GM20000 (cell line): ENCODE measurements at places on chromosomes 16 and 17.

DNA sequence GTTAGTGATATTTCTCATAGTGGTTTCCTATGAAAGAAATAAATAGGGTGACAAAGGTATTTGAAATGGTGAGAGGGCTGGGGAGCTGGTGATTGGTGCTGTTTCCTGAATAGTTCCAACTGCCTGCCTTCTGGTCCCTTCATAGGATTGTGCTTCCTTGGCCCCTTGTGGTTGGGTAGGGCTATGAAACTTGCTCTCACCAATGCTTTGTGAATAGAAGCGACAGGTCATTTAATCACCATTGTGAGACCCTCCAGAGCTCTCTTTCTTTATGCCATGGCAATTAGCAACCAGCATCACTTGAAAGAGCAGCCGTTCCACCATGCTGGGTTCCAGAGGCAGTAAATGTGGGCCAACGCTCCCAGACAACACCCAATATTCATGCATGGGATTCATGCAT is 23.7 kb upstream of the WWOX start:
- DNase-seq: no peak

GRCh38 chr17:58344791-58345157 is 7.2 kb downstream of the SUPT4H1 start:
- DNase-seq: no peak

DNA sequence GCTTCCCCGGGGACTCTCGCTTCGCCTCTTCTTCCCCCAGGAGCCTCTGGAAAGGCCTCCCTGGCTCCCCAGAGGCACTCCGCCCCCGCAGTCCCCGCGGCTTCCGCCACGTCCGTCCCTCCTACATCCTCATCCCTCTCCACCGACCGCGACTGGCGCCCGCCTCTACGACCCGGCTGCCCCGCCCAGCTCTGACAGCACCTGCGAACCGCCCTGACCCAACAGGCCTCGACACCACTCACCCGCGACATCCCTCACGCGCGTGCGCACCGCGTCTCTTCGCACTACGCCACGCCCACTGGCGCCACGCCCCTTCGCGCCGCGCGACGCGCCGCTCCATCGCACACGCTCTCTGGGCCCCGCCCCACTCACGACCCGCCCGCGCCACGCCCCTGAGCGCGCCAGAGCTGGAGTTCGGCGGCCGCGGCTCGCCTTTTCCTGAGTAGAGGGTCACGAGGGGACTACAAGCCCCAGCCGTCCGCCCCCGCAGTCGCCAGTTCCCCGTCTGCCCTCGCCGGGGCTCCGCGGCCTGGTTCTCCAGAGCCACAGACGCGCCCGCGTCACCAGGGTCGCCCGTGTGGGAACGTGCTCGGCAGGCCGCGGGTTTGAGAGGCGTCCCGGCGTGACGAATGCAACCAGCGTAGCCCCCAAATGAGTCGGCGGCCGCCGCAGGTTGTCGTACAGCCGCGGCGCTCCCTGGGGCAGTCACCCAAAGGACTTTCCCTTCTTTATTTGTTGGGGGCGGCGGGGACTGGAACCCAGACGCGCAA is 56.2 kb upstream of the LRRC37A3 start:
- peak; percentile 94 for DNase-seq

- peak; percentile 93 for DNase-seq
Observed at GRCh38 chr17:17694169-17695081, 13.2 kb downstream of the RAI1 start.

DNA sequence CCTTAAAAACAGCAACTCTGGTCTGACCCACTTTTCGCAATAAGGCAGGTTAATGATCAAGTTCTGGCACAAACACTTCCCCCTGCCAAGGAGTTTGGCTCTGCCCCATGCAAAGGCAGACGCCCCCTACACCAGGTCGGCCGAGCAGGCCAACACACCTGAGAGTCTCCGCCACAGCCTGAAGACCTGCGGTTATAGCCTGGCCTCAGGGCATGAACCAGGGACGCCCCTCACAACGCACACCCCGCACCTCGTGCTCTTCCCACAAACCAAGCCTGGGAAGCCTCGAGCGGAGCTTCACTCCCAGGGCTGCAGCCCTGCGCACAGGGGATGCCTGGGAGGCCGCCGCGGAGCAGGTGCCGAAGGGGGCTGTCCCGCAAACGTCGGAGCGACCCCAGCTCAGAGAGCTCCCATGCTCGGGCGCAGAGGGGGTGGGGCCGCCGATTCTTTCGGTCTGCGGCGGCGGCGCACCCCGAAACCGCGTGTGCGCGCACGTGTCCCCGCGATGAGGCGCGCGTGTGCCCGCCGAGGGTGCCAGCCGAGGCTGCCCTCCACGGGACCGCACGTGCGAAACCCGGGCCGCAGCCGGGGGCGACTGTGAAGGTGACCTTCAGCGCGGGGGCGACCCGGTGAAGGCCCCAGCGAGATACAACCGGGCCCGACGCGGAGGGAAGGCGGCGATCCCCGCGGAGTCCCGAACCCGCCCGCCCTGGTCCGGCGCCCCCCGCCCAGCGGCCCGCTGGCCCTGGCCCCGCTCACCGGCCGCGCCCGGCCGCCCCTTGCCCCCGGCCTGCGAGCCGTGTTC is 559 bp downstream of the CLUH start:
- DNase-seq: no peak

GRCh38 chr16:67194260-67194659 is 2.3 kb downstream of the E2F4 start:
- DNase-seq: no peak

DNA sequence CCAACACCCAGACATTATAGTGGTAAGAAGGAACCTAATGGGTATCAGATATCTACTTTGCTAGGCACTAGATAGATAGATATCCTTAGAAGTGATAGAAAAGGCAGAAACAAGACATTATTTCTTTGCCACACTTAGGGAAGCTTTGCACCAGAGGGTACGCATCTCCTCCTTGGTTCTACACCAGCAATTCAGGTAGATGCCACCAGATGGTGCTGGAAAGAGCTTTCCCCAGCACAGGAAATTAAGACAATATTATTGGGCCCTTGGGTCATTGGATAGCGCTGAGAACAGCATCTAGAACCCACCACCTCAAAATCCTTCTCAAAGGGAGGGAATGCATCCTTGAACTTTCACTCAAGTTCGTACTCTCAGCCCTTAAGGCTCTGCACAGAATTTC is 173.8 kb upstream of the CCL2 start:
- DNase-seq: no peak
